ENCODE measurements at places on chromosomes 11 and 22. TPM values are rescaled to one million over a fixed set of nuclear protein-coding genes. Genes with fewer than 3 reads are reported as not detected.

Gene PRODH
- not detected for total RNA-seq

Gene XKR3
- not detected for total RNA-seq

Gene JAML
- not detected for total RNA-seq

Gene TRPC6
- 0.16 TPM for total RNA-seq

Gene GDPD4
- total RNA-seq, result not detected

Gene NAT10
- total RNA-seq, result 29.3 TPM

Gene OR10G6
- not detected for total RNA-seq

Gene OR51I1
- not detected for total RNA-seq

Gene PKNOX2
- total RNA-seq, result 2.0 TPM

Gene PPME1
- total RNA-seq, result 22.4 TPM

Gene HIC2
- total RNA-seq, result 3.3 TPM

Gene SLC1A2
- 23.6 TPM for total RNA-seq

Gene SNX19
- 122 TPM for total RNA-seq

Measured in fibroblast of the aortic adventitia (primary cell).